ENCODE measurements at places on chromosomes 4 and X. TPM values are rescaled to one million over a fixed set of nuclear protein-coding genes. Genes with fewer than 3 reads are reported as not detected.

GRCh38 chrX:151958101-151958500 is 16.4 kb downstream of the GABRE start:
- no peaks in the 10 kb centered on the region for H3K36me3 ChIP-seq
- no peak for DNase-seq
- H3K4me3 ChIP-seq = no peak overlapping the region
- H3K4me1 ChIP-seq = no peaks in the 10 kb centered on the region
- no peaks in the 10 kb centered on the region for H3K27me3 ChIP-seq

DNA sequence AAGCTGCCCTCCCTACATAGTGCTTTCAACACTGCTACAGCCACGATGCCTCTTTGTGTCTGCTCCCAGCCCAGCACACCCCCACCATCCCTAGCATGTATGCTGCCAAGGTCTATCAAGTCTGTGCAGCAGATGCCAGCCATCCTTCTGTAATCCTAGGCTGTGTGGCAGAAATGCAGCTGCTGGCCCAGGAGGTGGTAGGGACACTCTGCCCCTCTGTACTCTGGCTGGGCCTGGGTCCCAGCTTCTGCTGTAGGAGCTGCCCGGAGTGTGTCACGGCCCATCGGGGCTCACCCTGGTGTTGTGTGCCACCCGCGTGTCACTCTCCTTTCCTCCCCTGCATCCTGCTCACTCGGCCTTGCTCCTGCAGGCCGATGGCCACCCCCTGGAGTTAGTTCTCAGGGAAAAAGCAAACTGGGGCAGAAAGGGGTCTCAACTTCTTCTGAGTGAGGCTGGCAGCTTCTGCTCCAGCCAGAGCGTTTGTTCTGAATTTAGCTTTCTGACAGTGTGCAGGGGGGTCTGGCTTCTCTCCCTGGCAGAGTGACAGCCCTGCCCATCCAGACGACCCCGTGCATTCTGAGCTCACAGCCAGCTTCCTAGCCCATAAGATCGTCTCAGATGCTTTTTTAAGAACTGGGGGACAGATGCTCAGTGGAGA is 22.7 kb downstream of the PSAPL1 start:
- no peaks in the 10 kb centered on the region for H3K36me3 ChIP-seq
- H3K4me3 ChIP-seq = no peak overlapping the region
- no peaks in the 10 kb centered on the region for H3K27me3 ChIP-seq
- H3K4me1 ChIP-seq = no peaks in the 10 kb centered on the region
- H3K27ac ChIP-seq = no peak overlapping the region
- DNase-seq = no peak

The SSX2 gene
- total RNA-seq = not detected

DNA sequence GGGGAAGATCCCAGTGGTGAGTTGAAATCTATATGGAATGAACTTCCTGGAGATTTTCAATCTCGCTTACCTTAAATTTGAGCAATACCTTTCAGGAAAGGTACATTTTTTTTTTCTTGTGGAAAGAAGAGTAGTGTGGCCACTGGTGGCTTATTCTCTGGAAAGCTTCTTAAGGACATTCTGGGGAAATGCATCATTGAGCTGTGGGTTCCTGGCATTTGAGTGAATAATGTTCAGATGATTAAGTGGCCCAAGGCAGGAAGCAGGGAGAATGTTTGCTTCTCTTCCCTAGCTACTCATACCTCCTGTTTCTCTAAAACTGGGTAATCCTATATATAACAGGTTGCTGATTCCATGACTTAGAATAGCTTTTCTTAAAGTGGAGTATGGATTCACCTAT is 31.8 kb downstream of the STAG2 start:
- no peaks in the 10 kb centered on the region for H3K27me3 ChIP-seq
- H3K27ac ChIP-seq = no peak overlapping the region
- no peak for DNase-seq
- H3K4me1 ChIP-seq = no peaks in the 10 kb centered on the region
- H3K36me3 ChIP-seq = no peaks in the 10 kb centered on the region

DNA sequence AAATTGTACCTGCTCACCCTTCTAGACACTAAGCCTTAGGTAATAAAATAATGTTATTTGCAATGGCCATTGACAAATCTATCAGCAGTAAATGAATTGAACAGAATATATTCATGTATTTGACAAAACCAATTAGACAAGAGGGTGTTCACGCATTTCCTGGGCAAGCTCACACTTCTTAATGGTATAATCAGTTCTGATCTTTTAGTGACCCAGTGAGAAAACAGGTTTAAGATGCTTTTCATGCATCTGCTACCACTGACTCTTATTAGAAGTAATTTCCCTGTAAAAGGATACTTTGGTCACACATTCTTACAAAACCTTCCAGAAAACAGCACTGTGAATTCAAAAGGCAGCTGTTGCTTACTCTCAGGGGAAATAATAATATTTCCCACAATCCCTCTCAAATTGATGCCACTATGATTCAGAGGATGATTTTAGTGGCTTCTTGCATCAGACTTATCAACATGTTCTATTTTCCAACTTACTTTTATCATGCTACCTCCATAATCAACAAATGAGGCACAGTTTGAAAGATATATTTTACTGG is 313.9 kb upstream of the NWD2 start:
- DNase-seq = no peak
- H3K36me3 ChIP-seq = no peaks in the 10 kb centered on the region
- no peaks in the 10 kb centered on the region for H3K4me1 ChIP-seq
- H3K27ac ChIP-seq = no peak overlapping the region
- no peaks in the 10 kb centered on the region for H3K27me3 ChIP-seq

GRCh38 chr4:83558680-83559079 is 22.8 kb downstream of the GPAT3 start:
- H3K36me3 ChIP-seq = no peaks in the 10 kb centered on the region
- no peak overlapping the region for H3K4me3 ChIP-seq
- H3K27ac ChIP-seq = no peak overlapping the region
- no peak for DNase-seq
- H3K4me1 ChIP-seq = no peaks in the 10 kb centered on the region

DNA sequence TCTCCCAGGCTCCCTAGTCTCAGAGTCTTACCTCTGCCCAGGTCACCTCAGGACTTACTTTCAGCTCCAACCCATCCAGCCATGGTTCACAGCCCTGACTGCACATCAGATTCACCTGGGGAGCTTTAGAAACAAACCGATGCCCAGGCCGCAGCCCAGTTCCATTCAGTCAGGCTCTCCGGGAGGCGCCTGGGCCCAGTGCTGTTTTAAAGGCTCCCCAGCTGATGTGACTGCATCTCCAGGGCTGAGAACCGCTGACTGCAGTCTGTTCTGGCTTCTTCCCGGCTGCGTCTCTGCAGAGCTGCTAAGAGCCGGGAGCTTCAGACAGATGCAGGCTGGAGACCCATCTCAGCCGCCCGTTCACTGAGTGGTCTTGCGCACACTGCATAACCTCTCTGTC is 44.4 kb upstream of the LGI2 start:
- H3K4me3 ChIP-seq = no peak overlapping the region
- H3K27me3 ChIP-seq = no peaks in the 10 kb centered on the region
- no peak for DNase-seq
- H3K4me1 ChIP-seq = peaks cover 5% of the 10 kb centered on the region

- peak; percentile 49 for DNase-seq
- H3K4me3 ChIP-seq = no peak overlapping the region
- H3K27me3 ChIP-seq = no peaks in the 10 kb centered on the region
- peak overlapping the region; percentile 27 for H3K27ac ChIP-seq
Observed at GRCh38 chrX:47361538-47362511, 8.6 kb upstream of the ZNF157 start.

The ZFP92 gene
- total RNA-seq = 0.29 TPM

The HGFAC gene
- not detected for total RNA-seq

DNA sequence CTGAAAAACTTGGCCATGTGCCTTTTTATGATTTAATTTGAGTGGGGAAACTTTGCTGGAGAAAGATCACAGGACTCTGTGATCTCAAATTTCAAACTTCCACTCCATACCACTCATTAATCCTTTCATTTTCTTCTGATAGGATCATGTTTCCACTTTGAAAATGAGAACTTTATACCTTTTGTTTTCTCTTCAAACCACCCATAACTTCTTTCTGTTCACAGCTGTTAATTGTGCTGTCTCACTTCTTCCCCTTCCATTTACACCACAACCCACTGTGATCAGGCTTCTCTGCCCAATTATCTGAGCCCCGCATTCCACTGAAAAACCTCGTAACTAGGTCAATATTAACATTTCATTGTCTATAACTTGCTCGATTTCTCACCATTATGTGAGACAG is 47.0 kb upstream of the ARSJ start:
- H3K36me3 ChIP-seq = no peaks in the 10 kb centered on the region
- no peaks in the 10 kb centered on the region for H3K27me3 ChIP-seq
- no peak for DNase-seq
- no peaks in the 10 kb centered on the region for H3K4me1 ChIP-seq
- no peak overlapping the region for H3K4me3 ChIP-seq
- no peak overlapping the region for H3K27ac ChIP-seq

GRCh38 chr4:40212674-40213527 is 16.1 kb downstream of the RHOH start:
- no peak overlapping the region for H3K27ac ChIP-seq
- no peaks in the 10 kb centered on the region for H3K4me1 ChIP-seq
- no peak for DNase-seq
- no peaks in the 10 kb centered on the region for H3K27me3 ChIP-seq

DNA sequence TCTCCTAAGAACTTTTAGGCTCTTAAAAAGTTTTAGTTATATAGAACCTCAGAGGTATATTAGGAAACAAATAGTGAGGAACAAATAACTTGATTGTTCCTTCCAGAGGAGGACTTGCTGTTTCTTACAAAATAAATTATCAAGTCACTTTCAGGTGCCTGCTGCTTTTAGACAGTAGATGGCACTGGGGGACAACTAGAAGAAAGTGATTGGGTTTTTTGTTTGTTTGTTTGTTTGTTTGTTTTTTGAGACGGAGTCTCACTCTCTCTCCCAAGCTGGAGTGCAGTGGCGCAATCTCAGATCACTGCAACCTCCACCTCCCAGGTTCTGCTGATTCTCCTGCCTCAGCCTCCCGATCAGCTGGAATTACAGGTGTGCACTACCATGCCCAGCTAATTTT is 35.4 kb upstream of the CDKL5 start:
- H3K4me3 ChIP-seq = no peak overlapping the region
- H3K27ac ChIP-seq = no peak overlapping the region
- H3K4me1 ChIP-seq = no peaks in the 10 kb centered on the region
- H3K36me3 ChIP-seq = no peaks in the 10 kb centered on the region

The PWWP3B gene
- 0.15 TPM for total RNA-seq

DNA sequence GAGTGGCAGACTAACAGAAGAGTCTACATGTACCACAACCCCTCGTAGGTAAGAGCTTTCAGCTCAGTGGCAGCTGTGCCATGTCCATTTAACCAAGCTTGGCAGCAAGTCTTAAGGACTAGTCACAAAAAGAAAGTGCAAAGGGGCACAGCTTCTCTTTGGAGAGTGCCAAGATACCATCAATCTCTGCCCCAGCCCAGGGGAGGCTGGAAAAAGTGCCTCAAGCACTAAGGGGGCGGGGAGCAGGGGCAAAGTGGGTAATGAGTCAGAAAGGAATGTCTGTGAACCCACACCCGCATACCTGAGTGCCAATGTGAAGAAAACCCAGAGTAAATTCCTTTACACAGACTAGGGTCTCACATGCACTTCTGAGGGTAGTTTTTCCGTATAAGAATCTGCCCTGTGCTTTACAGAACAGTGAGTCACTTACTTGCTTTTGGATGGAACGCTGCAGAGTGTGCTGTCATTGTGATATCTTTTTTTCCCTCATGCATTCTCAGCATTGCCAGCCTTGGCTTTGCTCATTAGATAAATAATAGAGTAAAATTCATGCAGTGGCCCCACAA is 219.8 kb downstream of the ZNF674 start:
- no peak overlapping the region for H3K4me3 ChIP-seq
- no peak overlapping the region for H3K27ac ChIP-seq
- H3K27me3 ChIP-seq = no peaks in the 10 kb centered on the region

DNA sequence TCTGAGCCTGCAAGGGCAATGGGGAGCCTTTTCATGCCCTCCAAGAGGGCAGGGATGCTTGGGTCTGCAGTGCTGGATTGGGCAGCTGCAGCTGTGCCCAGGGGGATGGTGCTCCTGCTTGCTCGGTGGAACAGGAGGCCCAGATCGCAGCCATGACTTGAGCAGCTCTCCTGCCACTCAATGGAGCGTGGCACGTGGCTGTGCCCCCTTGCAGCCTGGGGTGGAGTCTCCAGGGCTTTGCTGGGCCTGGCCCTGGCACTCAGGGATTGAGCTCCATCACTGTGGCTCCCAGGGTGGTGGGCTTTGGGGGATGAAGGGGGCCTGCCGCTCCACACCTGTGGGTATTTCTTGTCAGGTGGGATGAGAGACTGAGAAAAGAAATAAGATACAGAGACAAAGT is 53.4 kb upstream of the IBSP start:
- no peaks in the 10 kb centered on the region for H3K4me1 ChIP-seq

GRCh38 chr4:28686618-28687017 is 1826.0 kb downstream of the STIM2 start:
- H3K4me3 ChIP-seq = no peak overlapping the region
- no peaks in the 10 kb centered on the region for H3K36me3 ChIP-seq

The TEX13C gene
- not detected for total RNA-seq

DNA sequence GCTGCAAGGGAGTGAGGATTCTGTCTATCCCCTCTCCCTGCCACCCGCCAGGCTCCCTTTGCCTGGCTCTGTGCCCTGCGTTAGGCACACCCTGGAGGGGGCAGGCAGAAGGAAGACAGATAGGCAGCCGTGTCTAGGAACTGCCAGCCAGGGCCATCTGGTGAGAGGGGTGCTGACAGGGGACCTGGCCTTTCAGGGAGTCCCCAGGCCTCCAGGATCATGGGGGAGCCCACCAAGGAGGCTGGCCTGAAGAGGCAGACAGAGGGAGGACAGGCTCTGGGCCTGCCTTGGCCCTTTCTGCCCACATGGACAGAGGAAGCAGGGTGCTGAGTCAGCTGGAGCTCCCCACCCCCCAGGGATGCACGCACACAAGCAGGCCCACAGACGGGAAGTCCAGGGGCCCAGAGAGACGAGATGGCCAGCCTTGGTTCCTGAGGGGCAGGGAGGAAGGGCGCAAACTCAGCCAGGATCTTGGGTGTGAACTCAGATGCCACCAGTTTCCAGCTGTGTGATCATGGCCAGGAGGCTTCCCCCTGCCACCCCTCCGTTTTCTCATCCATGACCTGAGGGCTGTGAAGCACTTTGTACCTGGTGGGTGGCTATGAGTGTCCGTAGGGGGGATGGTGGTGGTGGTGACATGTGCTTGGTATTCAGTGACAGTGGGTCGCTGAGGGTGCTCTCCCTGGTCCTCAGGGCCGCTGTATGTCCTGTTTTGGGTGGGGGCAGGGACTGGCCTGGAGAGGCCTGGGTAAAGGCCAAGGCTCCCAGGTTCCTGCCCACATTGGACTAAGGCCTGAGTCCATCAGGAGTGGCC is 1.8 kb downstream of the SH3BP2 start:
- no peaks in the 10 kb centered on the region for H3K36me3 ChIP-seq
- peaks cover 42% of the 10 kb centered on the region for H3K4me1 ChIP-seq
- DNase-seq = peak; percentile 69
- peak overlapping the region; percentile 83 for H3K27ac ChIP-seq
- peak overlapping the region; percentile 78 for H3K4me3 ChIP-seq

The POLN gene
- 1.6 TPM for total RNA-seq

GRCh38 chr4:70239884-70240591 is 2.4 kb upstream of the CSN3 start:
- no peaks in the 10 kb centered on the region for H3K27me3 ChIP-seq
- DNase-seq = no peak
- H3K36me3 ChIP-seq = no peaks in the 10 kb centered on the region

- no peaks in the 10 kb centered on the region for H3K36me3 ChIP-seq
- no peak for DNase-seq
- no peaks in the 10 kb centered on the region for H3K27me3 ChIP-seq
- H3K4me3 ChIP-seq = no peak overlapping the region
- H3K4me1 ChIP-seq = no peaks in the 10 kb centered on the region
- no peak overlapping the region for H3K27ac ChIP-seq
Observed at GRCh38 chr4:156475322-156475721, 496.3 kb downstream of the PDGFC start.

The GYPE gene
- total RNA-seq = not detected

The XAGE2 gene
- total RNA-seq = not detected

Data from colonic mucosa (tissue), 4 donors.